ENCODE measurements at places on chromosomes 6 and 20. TPM values are rescaled to one million over a fixed set of nuclear protein-coding genes. Genes with fewer than 3 reads are reported as not detected.

- H3K27ac ChIP-seq, result no peak overlapping the region
- peaks cover 13% of the 10 kb centered on the region for H3K4me1 ChIP-seq
- H3K4me3 ChIP-seq, result no peak overlapping the region
- H3K36me3 ChIP-seq, result peaks cover 5% of the 10 kb centered on the region
- DNase-seq, result no peak
- H3K27me3 ChIP-seq, result no peaks in the 10 kb centered on the region
These were observed 11.4 kb upstream of the TSPYL4 start for GRCh38 chr6:116265041-116265829.

GRCh38 chr6:23522792-23523547 is 603.0 kb upstream of the NRSN1 start:
- no peak for DNase-seq
- no peak overlapping the region for H3K4me3 ChIP-seq
- H3K4me1 ChIP-seq, result no peaks in the 10 kb centered on the region

Gene WFDC2
- total RNA-seq, result 0.96 TPM

Gene DLK2
- total RNA-seq, result 0.25 TPM

DNA sequence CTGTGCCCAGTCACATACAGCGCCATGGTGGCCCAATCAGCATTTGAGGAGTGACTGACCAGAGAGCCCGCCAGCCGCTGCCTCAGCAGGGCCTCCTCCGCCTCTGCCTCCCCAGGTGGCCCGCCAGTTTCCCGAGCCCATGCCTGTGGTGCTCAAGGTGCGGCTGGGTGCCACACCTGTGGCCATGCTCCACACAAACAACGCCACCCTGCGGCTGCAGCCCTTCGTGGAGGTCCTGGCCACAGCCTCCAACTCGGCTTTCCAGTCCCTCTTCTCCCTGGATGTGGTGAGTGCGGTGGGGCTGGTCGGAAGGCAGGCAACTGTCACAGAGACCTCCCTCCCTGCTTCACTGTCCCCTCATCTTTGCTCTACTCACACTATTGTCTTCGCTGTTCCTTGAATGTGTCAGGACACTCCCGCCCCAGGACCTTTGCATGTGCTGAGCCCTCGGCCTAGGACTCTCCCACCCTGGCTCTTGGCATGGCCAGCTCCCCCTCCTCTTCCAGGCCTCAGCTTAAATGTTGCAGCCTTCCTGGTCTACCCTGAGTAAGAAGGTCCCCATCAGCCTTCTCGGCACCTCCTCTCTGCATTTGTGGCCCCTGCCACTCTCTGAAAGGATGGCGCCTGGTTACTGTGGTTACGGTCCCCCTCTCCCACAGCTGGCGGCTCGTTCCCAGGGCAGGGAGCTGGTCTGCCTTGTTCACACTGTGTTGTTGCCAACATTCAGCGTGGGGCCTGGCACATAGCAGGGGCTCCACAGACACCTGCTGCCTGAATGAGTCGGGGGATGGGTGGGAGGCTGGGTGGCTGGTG is 11.8 kb upstream of the BPIFB6 start:
- no peak overlapping the region for H3K27ac ChIP-seq
- no peak overlapping the region for H3K4me3 ChIP-seq
- H3K36me3 ChIP-seq, result no peaks in the 10 kb centered on the region
- DNase-seq, result no peak
- H3K4me1 ChIP-seq, result peaks cover 7% of the 10 kb centered on the region

DNA sequence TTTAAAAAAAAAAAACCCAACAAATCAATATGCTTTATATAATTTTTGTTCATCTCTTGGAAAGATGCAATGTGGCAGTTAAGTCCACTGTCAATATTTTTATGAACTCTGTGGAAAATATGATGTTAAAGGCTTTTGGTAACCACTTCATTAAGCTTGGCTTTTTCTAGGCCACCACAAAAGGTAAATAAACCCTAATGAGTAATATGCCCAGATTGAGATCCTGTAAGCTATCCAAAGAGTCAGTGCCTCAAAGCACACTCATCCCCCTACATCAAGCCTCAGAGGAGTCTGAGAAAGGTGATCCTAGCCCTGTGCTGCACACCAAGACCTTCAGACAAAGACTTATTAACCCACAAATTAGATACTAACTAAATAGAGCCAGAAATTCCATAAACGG is 121.1 kb downstream of the CDC5L start:
- peaks cover 5% of the 10 kb centered on the region for H3K27me3 ChIP-seq
- H3K4me3 ChIP-seq, result no peak overlapping the region
- H3K27ac ChIP-seq, result no peak overlapping the region
- no peak for DNase-seq
- peaks cover 2% of the 10 kb centered on the region for H3K36me3 ChIP-seq

DNA sequence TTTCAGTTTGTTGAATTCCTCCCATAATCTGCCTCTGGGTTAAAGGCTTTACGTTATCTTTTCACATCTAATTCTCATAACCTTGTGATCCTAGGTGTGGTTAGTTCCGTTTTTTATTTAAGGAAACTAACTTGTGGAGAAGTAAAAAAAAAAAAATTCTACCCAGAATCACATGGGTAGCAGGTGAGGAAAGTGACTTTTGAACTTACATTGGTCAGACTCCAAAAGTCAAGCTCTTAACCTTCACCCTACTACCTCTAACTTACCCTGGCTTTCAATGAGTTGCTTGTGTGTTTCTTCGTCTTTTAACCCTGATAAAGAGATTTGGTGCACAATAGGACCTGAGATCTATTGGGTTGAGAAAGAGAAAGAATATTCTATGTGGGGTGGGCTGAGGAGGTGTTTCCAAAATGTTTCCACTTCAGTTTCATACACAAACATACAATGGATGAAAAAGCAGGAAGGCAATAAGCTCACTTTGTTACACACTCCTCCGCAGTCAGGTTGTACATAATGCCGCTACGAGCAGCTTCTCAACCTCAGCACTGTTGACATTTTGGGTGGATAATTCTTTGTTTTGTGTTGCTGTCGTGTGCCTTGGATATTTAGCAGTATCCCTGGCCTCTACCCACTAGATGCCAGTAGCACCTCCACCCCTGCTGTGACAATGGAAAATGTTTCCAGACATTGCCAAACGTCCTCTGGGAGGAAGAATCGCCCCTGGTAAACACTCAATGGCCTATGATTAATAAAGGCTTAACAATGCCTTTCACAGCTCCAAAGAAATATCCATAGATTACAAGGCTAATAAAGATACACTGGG is 193.0 kb upstream of the ZNF217 start:
- H3K27me3 ChIP-seq, result no peaks in the 10 kb centered on the region
- no peak overlapping the region for H3K27ac ChIP-seq
- no peaks in the 10 kb centered on the region for H3K36me3 ChIP-seq

Gene PMEPA1
- 4.5 TPM for total RNA-seq

Gene HS3ST5
- not detected for total RNA-seq

GRCh38 chr20:11271319-11271718 is 597.5 kb upstream of the JAG1 start:
- no peak for DNase-seq
- peaks cover 2% of the 10 kb centered on the region for H3K4me1 ChIP-seq
- H3K36me3 ChIP-seq, result no peaks in the 10 kb centered on the region

Data from T-helper 17 cell (primary cell).